NCI-H2081 treated with DMSO at 0.1 percent for 48 hours (cell line): ENCODE measurements at places on chromosomes 12 and 14.

DNA sequence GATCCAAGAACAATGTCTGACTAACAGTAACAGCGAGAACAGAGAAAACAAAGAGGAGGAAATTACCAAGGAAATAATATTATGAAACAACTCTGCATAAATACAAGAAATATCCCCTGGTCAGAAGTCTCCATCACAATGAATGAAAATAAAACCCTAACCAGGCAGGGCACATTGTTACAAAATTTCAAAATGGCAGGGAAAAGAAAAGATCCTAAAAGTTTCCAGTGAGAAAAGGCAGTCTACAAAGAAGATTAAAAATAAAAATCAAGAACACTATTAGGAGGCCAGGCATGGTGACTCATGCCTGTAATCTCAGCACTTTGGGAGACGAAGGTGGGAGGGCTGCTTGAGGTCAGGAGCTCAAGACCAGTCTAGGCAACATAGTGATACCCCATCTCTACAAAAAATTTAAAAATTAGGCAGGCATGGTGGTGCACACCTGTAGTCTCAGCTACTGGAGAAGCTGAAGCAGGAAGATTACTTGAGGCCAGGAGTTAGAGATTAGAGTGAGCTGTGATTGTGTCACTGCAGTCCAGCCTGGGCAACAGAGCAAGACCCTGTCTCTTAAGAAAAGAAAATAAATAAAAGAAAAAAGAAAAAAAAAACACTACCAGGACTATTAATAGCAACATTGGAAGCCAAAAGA lies 47.8 kb downstream of the FERMT2 start:
- DNase-seq = no peak

DNA sequence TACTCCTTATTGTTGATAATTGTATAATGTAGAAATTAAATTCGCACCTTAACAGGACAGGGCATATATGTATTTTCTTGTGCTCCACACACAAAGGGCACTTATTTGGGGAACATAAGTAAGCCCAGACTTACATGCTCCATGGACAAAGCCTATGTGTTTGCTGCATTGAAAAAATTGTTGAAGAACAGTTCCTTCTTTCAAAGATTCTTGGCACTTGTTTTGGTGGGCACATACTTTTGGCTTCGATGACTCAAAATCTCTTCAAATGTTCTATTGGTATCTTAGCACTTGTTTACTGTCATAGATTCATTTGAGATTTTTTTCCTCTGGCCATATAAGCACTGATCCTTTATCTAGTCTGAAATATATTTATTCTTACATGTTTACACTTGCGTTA lies 1.4 kb upstream of the MAP4K5 start:
- no peak for DNase-seq

GRCh38 chr12:92899386-92900001 lies 29.6 kb downstream of the EEA1 start:
- no peak for DNase-seq

GRCh38 chr12:121792607-121793439 lies 665 bp downstream of the RHOF start:
- DNase-seq = no peak

- DNase-seq = no peak
Observed at GRCh38 chr12:22242726-22243125, 91.8 kb downstream of the ST8SIA1 start.

GRCh38 chr12:84166812-84167211 lies 745.8 kb downstream of the SLC6A15 start:
- no peak for DNase-seq

DNA sequence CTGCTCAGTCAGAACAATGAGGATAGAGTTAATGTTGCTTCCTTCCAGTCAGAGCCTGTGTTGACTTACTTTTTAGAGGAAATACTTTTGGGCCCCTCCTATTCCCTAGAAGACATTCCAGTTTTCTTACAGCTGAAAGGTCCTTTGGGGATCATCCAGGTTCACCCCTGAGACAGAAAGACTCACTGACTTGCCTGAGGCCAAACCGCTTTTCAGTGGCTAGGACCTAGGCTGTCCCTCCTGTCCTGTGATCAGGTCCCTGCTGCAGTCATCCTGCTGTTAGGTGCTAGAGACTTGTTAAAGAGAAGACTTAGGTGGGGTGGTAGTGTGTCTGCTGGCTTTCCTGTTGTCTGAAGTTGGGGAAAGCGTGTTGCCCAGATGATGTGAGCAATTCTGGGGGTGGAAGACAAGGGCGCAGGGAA lies 39.6 kb downstream of the SUSD6 start:
- DNase-seq = no peak

DNA sequence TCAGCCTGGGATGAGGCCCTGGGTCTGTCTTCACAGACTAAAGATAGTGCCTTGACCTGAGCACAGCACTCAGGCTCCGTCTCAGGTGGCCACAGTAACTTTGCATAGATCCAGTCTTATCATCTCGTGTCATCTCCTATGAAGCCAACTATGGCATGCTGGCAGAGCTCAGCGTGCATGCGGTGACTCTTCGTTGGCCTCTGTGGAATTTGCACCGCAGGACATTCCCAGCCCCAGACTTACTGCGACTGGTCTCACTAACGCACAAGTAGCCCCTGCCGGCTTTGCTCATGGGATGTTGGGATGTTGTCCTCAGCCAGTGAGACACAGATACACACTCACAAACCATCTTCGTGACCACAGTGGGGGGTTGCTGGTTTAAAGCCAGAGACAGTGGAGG lies 199.6 kb downstream of the CHST11 start:
- DNase-seq = no peak

DNA sequence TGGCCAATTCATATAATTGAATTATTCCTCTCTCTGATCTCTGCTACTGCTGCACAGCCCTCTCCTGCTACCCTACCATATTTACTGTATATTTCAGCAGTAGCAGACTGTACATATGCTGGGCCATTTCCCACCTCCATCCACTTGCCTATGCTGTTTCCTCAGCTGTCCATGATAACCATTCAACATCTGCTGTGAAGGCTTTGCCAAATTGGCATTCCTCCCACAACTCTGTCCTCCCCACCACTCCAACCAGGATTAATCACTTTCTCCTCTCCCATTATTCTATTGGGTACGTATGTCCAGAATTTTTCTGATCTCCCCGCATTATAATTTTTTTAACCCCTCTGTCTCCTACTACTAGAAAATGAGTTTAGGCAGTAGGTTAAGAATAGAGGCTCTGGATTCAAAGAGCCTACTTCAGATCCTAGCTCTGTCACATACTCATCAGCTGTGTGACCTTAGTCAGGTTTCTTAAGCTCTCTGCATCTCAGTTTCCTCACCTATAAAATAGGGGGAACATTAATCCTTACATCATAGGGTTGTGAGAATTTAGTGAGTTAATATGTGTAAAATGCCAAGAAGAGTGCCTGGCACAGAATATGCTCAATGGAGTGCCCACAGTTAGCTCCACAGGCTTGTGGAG lies 123.3 kb downstream of the KICS2 start:
- DNase-seq = peak; percentile 72

DNA sequence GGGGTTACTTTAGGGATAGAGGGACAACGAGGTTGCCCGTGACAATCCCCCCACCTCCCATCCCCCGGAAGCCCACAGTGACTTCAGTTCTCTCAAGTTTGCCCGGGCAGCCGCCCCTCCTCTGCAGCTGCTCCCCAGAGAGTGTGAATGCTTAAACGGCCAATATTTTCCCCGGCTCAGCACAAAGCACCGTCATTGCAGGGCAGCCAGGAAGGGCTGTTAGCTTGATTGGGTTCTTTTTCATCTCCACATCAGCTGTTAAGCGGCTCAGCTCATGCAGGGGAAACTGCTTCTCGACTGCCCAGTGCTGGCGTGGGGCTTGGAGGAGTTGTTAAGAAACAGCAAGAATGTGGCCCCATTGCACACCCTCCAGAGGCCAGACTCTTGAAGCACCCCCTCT lies 120.5 kb upstream of the NCOR2 start:
- DNase-seq = no peak

DNA sequence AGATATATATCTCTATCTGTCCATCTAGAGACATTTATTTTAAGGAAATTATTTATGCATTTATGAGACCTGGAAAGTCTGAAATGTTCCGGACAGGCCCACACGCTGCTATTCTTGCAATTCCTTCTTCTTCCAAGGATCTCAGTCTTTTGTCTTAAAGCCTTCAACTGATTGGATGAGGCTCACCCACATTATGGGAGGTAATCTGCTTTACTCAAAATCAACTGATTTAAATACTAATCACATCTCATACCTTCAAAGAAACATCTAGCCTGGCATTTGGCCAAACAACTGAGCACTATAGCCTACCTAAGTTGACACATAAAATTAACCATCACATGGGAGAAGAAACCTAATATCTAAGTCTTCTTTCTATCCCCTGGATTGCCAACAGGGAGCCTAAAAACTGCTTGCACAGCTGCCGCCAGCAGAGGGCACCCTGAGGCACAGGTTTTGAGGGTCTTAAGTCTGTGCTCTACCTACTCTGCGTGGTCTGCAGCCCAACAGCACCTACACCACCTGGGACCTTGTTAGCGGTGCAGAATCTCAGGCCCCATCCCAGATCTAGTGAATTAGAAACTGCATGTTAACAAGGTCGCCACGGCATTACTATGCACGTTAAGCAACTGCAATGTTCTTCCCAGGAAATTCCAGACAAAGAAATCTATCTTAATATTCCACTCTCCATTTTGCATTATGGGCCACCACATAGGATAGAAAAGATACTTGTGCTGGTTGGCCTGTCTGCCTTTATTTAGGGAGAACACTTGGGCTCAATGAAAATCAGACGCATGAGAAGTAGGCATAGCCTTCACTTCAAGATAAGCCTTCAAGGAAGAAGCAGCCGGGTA lies 249.7 kb downstream of the FOXG1 start:
- DNase-seq = no peak

- no peak for DNase-seq
Observed at GRCh38 chr14:65373671-65374039, 38.9 kb upstream of the FUT8 start.

DNA sequence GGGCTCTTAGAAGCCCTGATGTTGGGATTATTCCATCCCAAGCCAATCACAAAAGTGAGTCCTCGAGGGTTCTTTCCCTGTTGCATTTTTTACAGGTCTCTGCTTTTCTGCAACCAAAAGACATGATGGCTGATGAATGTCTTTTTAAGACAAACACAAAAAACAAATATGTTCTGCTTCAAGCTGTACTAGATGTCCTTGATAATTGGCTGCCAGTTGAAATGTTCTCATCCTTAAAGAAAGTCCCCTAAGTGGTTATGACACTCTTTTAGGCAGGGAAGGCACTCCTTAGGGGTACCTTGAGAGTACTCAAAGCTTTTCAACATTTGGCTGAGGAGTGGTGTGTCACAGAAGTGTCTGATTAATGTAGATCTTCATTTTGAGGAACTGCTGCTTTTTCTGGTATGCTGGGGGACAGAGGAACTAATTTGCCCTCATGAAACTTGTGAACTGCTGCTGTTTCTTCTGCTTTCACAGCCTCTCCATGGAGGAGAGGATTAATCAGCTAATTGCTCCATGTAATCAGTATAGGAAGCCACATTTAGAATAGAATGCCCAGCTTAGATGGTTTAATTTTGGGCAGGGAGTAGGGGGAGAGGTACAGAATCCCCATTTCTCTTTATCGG lies 22.8 kb upstream of the IGF1 start:
- DNase-seq = no peak

GRCh38 chr12:100553936-100554335 lies 19.5 kb upstream of the GAS2L3 start:
- DNase-seq = no peak

DNA sequence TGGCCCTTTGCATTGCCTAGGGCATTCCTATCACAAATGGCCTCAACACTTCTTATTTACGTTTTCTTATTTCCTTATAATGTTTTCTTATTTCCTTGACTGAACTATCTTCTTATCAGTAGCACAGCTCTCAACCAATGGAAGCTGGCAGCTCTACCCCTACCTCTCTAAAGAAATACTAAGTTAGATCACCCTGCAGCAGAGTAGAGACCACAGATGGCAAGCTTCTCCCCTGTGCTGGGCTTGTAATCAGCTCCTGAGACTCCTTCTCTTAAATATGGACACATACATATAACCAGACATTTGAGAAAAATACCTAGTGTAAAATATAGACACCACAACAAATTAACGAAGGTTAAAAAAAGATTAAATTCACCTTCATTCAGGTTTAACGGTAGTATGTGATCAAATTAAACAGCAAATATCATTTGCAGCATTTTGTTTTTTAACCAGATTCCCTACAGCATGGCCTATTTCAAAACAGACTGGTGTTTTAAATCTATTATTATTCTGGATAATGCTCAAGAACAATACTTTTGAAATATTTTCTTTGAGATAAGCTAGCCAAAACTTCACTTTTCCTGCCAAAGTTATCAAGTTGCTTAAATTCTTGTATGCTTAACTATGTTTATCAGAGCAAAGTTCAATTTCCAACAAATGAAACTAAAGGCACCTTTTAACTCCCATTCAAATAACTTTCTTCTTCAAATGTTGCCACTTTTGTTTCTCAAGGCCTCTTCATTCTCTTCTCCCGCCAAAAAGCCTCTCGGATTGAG lies 54.3 kb downstream of the SLC41A2 start:
- no peak for DNase-seq

DNA sequence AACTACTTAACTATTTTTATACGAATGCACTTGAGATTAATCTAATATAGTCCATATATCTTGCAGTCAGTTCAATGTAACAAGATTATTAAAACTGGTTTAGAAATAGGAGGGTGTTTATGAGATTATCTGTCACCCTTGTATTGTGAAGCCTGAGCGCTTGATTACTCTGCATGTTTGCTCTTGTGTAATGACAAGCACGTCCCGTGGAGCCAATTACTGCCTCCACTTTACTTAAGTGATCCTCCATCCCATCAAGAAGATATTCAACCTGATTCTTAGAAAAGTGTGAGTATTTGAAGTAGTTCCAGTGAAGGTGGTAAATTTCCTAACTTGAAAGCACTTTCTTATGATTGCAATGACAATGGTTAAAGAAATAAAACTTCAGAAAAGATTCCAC lies 415.2 kb upstream of the GARIN6 start:
- peak; percentile 12 for DNase-seq

DNA sequence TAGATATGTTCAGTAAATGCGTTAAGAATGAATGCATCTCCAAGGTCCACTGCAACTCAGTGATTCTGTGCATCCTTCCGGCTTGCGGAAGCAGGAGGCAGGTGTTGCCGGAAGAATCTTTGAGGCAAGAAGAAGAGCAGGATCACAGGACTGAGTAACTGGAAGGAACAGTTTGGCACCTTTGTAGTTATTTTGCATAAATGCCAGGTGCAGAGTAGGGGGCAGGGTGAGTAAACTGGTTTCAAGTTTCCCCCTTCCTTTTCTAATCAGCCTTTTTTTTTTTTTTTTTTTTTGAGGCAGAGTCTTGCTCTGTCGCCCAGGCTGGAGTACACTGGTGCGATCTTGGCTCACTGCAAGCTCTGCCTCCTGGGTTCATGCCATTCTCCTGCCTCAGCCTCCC lies 22.3 kb downstream of the DYRK4 start:
- no peak for DNase-seq

- no peak for DNase-seq
Observed at GRCh38 chr12:132364348-132364902, 35.0 kb upstream of the GALNT9 start.

- no peak for DNase-seq
Observed at GRCh38 chr14:73789989-73790581, 61.5 kb upstream of the PTGR2 start.

GRCh38 chr12:42180990-42181596 lies 36.4 kb upstream of the GXYLT1 start:
- DNase-seq = no peak

GRCh38 chr14:77557391-77557790 lies 58.8 kb upstream of the ISM2 start:
- no peak for DNase-seq

GRCh38 chr12:17235996-17236395 lies 630.0 kb upstream of the LMO3 start:
- no peak for DNase-seq

- no peak for DNase-seq
Observed at GRCh38 chr14:52091928-52092327, 23.1 kb upstream of the NID2 start.
